Lower leg skin (tissue), 4 donors: ENCODE measurements at places on chromosomes 2 and 18. TPM values are rescaled to one million over a fixed set of nuclear protein-coding genes. Genes with fewer than 3 reads are reported as not detected.

DNA sequence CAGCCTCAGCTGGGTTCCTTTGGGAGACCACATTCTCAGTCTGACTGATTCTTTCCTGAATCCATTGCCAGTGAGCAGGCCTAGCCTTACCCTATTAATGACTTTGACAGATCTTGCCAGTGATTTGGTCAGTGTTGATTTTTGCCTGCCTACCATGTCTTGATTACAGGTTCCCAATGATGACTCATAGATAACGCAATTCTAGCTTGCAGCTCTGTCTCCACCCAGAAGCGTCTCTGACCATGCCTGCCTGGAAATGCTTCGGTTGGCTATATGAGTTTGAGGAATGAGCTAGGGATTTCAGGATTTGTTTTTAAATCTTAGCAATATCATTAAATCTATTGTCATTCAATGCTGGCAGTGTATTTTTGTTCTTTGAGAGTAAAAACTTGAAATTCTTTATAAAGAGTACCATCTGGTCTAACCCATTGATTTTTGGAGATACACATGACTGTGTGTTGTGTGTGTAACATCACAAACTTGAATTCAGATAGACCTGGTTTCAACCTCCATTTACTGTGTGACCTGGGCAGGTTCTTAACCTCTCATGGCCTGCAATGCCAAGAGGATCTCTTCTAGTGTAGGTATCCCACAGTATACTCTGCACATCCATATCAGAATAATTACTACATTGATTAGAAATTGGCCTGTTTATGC is 57.0 kb downstream of the CCDC150 start:
- peak; percentile 20 for DNase-seq

DNA sequence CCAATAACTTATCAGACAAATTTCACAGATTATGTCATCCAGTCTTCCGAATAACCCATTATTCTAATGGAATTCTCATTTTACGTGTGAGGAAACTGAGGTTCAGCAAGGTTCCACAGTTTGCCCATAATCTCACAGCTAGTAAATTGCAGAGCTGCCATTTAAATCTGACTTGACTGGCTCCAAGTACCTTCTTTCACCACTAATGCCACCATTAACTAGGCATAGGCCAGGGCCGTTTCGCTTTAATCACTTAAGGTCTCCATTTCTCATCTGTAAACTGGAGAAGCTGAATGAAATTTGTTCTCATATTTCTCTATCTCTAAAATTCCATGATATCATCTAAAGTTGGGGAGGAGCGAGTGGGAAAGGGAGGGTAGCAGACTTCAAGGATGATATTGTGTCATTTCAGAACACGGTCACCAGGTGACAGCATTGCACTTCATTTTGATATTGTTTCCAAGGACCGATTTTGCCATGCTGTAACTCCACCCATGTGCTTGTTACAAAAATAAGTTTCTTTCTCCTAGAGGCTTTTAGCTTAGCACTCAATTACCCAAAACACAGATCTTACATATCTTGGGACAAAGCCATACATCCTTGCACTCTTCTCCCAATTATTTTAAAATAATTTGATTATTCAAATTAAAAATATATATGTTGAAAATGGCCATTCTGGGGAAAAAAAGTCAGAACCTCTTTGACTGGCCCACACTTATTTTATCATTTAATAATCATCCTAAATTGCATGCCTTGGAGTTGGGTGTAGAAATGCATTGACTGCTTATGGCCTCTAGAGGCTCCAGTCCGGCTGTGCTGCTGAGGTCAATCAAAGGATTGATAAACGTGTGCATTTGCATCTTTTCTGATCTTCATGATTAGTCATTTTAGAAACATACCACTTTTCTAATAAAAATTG is 123.8 kb downstream of the AKAIN1 start:
- DNase-seq = no peak

GRCh38 chr2:191693778-191694177 is 15.8 kb downstream of the NABP1 start:
- no peak for DNase-seq

- DNase-seq = no peak
Observed at GRCh38 chr2:22890132-22890531, 494.8 kb upstream of the KLHL29 start.

The ANKRD53 gene
- total RNA-seq = 0.84 TPM

GRCh38 chr2:196941398-196942078 is 15.0 kb upstream of the PGAP1 start:
- DNase-seq = no peak

- no peak for DNase-seq
Observed at GRCh38 chr2:121066526-121066925, 218.5 kb downstream of the TFCP2L1 start.

DNA sequence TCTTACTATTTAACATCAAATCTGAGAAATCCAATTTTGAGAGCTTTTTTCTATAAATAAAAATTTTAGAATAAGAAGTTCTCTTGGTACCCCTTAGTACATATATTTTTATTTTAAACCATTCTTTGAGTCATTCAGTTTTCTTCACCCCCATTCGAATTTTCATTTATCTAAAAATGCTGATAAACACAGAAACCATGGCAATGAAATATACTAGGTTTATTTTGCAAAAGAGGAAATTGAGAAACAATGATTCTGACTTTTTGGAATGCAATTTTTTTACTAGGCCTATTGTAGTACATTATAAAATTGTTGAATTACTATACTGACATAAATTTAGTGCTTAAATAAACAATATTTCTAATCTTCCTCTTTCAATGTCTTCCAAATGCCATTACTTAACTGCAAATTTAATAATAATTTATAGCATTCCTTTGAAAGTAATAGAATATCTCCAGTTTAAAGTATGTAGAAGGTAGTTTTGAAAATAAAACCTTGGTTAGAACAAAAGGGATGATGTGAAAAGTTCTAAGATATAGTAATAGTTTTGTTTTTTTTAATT is 46.3 kb downstream of the TANK start:
- DNase-seq = no peak

- DNase-seq = no peak
Observed at GRCh38 chr2:182186132-182186735, 200.6 kb downstream of the PPP1R1C start.

The PRKAG3 gene
- total RNA-seq = not detected

DNA sequence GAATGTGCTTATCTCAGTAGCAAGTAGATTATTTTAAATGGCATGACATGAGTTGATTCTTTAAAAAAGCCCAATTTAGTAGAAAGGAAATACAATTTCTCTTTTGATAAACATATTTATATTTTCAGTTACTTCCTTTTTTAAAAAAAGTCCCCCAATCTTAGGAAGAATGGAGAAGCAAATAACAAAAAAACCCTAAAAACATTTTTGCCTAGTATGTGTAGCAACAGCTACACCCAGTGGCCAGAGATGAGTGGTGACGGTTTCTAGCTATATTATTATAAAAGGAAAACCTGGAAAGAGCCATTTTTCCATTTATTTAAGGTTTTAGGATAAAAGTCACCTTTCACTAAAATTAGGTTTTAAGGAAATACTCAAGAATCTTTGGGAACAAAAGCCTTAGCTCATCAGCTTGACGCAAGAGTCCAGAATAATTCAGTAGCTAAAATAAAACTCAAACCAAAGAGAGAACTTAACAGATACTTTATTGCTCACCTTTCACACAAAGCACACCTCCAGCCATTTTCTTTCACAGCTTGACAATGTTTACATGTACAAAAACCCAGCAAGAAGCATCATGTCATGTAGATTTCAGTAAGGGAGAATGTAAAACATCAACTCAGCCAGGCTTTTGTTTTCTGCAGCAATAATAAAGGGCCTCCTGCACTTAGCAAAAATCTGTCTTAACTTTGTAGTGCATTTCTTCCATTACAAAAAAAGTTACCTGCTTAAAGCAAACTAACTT is 15.7 kb downstream of the FAM98A start:
- DNase-seq = no peak

DNA sequence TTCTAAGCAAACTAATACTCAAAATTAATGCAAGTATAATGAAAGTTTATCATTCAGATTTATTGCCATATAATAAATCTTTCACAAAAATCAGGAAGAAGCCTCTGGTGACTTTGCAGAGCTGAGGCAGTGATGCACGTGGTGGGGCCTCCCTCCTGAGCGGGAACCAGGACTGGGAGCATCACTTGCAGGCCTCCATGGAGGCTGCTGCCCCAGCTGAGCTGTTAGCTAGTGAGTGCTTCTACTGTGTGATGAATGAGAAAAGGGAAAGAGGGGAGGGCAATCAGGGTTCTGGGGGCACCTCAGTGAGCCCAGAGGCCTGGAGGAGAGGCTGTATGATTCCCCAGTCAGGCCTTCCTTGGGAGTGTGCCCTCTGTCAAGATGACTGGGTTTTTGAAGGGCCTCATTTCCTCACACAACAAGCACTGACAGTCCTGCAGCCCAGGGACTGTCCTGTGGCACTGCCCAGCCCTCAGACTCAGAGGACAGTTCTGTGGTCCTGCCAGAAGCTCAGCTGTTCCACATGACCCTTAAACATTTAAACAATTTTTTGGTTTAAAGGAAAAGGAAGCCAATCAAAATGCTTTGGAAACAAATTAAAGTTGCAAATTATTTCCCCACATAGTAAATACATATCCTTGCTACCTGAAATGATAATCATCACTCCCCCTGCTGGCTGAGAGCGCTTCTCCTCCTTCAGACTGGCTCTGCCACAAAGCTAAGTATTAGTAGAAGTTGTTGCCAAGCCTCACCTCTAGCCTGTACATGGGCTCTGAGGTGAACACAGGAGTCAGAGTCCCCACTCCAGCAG is 90.9 kb upstream of the SMAD7 start:
- no peak for DNase-seq

The CTIF gene
- total RNA-seq = 37.3 TPM

The XDH gene
- 1.7 TPM for total RNA-seq

GRCh38 chr2:1686784-1687105 is 57.6 kb downstream of the PXDN start:
- no peak for DNase-seq

DNA sequence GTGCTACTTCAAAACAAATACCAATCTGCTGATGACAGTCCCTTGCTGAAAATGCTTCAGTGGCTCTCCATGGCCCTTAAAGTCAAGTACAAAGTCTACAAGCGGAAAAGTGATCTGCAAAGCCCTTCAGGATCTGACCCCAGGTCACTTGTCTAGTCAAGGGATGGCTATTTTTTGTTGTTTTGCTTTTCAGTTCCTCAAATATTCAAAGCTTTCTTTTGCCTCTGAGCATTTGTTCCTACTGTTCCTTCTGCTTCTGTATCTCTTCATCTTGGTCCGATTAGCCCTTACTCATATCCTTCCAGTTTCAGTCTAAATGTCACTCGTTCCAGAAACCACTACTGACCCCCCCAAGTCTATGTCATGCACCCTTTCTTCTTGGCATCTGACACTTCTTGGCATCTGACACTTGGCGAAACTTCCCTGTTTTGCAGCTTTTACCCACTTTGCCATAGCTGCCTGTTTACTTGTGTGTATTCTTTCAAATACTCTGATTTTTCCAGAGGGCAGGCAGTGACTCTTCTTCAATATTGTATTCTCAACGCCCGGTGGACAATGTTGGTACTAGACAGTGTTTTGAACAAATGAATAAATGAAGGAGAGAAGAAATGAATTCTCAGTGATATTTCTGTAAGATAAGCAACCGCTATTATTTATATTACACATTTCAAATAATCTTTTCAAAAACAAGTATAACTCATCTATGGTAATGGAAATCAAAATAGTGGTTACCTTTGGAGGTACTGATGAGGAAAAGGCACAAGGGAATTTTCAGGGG is 175.9 kb upstream of the FN1 start:
- DNase-seq = no peak

DNA sequence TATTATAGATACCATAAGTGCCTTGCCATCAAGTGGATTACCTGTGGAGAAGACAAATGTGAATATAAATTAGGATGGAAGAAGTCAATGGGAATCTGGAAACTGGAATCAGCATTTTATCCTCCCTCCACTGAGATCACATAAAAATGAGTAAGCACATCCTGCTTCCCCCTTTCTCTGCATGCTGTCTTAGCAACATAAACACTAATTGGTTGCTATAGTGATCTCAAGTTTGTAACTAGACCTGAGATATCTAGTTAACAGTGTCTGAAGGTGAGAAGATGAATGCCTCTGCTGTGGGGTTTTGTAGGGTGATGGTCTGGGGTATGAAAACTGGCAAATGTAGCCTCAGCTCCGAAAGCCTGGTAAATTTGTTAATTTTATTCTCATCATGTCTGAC is 1357.5 kb upstream of the CELF4 start:
- DNase-seq = no peak

GRCh38 chr2:62231541-62231940 is 35.6 kb downstream of the B3GNT2 start:
- DNase-seq = no peak

The DCDC2C gene
- total RNA-seq = not detected

The NAT8 gene
- not detected for total RNA-seq

DNA sequence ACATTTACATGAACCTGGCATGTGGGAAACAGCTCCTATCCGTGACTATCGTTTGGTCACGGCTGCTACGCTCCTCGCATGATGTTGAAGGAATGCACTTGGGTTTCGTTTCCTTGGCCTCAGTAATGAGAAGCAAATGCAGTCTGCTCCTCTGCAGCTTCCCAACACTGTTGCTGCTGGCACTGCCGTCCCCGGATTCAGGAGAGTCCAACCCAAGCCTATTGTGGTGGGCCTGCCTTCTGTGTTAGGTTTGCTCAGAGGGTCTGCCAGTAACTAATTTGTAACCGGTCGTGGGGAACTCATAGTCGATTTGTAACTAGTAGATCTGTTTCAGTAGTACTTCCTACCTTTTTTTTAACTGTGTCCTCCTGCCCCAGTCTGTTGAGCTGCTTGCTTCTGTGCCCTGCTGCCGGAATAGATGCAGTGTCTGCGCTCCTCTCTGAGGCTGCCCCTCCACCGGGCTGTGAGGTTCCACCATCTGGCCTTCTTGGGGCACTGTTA is 58.4 kb downstream of the WDSUB1 start:
- DNase-seq = no peak

The CREG2 gene
- not detected for total RNA-seq

GRCh38 chr2:64327129-64327509 is 126.8 kb upstream of the LGALSL start:
- DNase-seq = peak; percentile 78

GRCh38 chr18:6313415-6313814 is 101.3 kb downstream of the L3MBTL4 start:
- peak; percentile 21 for DNase-seq

- no peak for DNase-seq
Observed at GRCh38 chr2:75788154-75788553, 77.4 kb upstream of the GCFC2 start.

DNA sequence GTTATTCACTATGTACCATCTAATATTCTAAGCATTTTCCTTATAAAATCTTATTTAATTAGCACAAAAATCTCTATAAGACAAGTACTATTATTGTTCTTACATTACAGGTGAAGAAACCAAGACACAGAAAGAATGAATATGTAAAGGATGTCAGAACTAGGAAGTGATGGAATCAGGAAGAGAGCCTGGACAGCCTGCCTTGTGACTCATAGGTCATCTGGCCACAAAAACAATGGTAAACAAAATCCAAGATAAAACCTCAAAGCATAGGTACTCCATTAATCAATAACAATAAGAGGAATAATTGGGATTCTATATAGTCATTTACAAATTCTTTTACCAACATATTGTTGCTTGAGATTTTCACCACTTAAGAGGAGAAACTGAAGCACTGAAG is 505.4 kb upstream of the PIK3C3 start:
- DNase-seq = no peak

GRCh38 chr2:63272560-63272959 is 221.9 kb downstream of the OTX1 start:
- DNase-seq = no peak

The CXXC1 gene
- 173 TPM for total RNA-seq

The KCNF1 gene
- total RNA-seq = not detected
